ENCODE measurements at places on chromosomes 13 and 19.

- DNase-seq: no peak
Measured at GRCh38 chr13:42883771-42884467, 102.5 kb downstream of the FAM216B start.

DNA sequence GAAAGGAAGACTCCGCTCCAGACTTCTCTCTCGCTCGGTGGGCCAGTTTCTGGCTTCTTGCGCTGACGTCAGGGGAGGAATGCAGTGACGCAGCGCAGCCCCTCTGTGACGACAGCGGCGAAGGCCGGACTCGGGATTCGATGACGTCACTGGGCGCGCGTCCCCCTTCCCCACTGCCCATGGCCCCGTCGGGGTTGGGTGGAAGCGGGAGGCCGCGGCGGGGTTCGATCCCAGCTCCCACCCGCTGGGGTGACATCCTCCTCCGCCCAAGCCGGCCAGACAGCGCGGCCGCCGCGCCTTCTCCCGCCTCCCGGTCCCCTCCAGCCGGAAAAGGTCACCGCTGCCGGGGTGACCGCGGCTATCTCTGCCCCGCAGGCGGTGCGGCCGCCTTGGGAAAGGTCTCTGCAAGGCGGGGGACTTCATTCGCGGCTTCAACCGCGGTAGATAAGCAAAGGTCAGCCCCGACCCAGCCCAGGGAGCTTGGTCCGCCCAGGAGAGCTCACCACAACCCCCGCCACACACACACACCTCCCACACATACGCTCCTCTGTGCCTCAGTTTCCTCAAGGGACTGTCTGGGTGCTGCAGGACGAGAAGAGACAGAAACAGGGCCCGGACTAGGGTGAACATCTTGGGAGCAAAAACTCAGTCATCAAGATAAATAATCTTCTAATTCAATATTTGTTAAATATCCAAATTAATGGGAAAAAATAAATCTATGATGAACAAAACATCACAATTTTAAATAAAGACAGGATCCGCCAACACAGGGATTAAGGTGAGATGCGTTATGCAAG, 844 bp upstream of the RFX1 start:
- peak; percentile 93 for DNase-seq

DNA sequence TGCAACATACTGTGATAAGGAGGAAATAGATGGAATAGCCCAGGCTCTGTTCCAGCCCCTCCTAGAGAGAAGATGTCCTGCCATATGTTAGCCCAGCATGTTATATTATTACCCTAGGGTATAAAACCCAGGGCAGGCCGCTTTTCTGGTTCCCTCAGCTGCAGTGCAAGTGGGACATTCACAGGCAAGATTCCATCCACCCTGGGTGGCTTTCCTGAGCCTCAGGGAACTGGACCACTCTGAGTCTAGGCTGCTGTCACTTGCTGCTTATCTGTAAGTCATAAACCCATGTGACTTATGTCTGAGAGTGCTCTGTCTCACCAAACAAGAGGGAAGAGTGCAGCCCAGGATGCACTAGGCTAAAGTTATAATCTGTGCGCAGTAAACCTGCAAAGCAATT, 413.2 kb downstream of the MZT1 start:
- DNase-seq: no peak

DNA sequence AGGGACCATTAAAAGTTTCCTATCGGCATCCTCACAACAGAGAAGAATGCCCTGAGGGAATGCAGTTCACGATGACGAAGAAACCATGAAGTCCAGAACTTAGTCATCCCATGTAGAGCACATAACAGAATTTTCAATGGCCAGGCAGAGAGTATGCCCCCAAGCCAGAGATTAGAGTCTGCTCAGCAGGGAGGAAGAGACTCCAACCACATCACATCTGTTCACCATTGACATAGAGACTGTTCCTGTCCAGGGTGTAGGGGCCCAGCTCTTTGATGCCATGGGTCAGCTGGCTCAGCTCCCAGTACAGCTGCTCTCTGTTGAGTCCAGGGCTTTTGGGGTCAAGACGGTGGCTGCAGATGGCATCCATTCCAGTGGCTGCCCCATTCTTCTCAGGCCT, 68.2 kb downstream of the MBD3L1 start:
- DNase-seq: no peak

DNA sequence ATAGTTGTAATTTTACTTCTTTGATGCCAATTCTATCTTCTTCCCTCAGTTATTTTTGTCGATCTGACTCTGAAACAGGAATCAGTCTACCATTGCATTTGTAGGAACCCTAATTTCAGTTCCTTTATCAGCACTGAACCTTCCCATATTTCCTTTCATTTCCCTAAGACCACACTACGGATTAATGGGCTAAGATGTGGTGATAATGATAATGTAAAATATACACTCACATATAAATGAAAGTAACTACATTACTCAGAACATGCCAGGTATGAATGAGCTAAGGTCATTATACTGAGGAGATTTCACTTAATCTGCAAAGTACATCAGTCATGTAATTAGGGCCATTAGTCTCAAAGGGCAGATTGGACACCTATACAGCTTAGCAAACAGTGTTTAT, 60.2 kb upstream of the RFC3 start:
- DNase-seq: no peak

DNA sequence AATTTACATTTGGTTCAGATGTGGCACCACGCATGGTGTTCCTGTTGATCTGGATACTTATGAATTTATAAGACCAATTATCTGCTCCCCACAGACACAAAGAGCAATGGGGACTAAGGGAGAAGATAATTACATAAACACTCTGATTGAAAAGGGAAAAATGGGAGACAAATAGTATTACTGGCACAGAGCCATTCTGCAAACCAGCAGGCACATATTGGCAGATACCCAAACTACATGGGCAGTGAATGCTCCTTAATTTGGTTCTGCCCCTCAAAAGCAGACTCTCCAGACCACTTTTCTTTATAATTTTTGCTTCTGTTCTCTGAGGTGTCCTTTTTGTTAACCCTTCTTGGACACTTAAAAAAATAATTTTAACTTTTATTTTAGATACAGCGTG, 1674.2 kb downstream of the PCDH9 start:
- peak; percentile 13 for DNase-seq

- DNase-seq: no peak
Measured at GRCh38 chr19:18225702-18226468, at the start of gene PDE4C. TSS of gene PDE4C (minus strand) at chr19:18226438. CDS start at chr19:18226415, 23 bp downstream.

- DNase-seq: no peak
Measured at GRCh38 chr19:12899891-12900518, 9.0 kb downstream of the GCDH start.
